ENCODE measurements at places on chromosomes 16 and 17.
A peak's percentile ranks its signal among the peaks of the same experiment; 100 is the strongest.

- no peak for DNase-seq
These were observed 11.7 kb upstream of the SLC47A2 start for GRCh38 chr17:19728084-19728495.

DNA sequence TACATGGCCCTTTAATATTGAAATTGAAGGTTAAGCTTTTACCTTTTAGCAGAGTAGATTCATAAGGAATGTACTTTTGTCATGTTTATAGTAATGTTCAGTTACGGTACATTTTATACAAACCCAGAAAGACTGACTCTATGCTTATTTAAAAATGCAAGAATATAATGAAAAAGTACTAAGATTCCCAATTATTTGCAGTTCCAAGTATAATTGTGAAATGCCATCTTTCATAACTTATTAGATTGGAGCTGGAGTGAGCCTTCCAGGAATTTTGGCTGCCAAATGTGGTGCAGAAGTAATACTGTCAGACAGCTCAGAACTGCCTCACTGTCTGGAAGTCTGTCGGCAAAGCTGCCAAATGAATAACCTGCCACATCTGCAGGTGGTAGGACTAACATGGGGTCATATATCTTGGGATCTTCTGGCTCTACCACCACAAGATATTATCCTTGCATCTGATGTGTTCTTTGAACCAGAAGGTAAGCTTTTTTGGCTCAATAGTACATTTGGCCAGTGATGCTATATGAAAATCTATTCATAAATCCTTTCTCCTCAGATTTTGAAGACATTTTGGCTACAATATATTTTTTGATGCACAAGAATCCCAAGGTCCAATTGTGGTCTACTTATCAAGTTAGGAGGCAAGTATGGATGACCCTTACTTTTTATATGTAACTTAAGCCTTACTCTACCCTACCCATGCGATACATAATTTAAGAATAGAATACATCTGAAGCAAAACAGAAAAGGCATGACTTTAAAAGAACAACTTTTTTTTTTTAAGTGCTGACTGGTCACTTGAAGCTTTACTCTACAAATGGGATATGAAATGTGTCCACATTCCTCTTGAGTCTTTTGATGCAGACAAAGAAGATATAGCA, 4.2 kb downstream of the SRSF2 start:
- no peak for DNase-seq

DNA sequence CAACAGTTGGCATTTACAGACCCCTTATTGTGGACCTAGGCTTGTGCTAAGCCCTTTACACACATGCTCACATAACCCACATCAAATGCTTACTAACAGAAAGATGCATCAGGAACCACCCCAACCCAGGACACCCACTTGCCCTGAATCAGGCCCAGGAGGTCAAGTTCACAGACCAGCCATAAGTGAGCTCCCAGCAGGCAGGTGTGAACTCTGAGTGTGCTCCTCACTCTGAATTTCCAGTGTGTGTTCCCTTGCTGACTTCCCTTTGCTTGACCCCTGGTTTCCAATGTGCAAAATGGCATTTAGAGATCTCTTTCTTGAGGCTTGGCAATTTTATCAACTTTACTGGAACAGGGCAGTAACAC, 87.0 kb downstream of the BMERB1 start:
- DNase-seq = no peak

GRCh38 chr17:21297597-21297996, 13.1 kb downstream of the MAP2K3 start:
- no peak for DNase-seq

- DNase-seq = peak; percentile 20
These were observed 82.0 kb upstream of the PLCG2 start for GRCh38 chr16:81696961-81697615.

- no peak for DNase-seq
These were observed 105.5 kb downstream of the TNFRSF13B start for GRCh38 chr17:16866436-16866835.

DNA sequence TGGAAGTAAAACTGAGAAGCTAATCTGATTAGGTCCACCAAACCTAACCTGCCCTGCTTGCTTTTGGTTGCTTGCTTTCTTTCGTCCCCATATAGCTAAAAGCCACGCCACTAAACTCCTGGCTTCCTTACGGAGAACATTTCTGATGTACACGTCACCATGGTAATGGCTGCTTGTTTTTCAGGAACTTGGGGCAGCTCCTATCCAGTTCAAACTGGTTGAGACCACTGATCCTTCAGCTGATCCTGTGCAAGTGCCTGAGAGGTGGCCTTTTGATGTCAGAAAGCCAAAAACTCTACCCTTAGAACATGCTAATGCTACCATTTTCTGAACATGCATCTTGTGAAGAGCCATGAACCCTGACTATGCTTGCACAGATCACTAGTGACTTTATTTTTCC, 14.4 kb upstream of the DHRS7C start:
- DNase-seq = no peak

DNA sequence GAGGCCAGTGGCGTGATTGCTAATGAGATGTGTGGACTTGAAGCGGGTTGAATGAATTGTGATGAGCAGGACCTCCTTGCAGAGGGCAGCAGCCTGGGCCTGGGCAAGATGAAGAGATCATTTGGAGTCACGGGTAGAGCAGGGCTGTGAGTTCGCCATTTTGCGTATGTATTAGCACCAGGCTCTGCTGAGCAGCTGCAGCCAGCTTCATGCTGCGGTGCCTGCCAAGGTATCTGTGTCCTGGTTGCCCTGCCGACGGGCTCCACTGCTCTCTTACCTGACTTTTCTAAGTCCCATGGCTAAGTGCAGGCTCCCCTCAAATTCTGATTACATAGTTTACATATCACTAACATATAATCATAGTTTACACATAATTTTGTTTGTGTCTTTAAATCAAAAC, 295.7 kb downstream of the SNX29 start:
- no peak for DNase-seq

DNA sequence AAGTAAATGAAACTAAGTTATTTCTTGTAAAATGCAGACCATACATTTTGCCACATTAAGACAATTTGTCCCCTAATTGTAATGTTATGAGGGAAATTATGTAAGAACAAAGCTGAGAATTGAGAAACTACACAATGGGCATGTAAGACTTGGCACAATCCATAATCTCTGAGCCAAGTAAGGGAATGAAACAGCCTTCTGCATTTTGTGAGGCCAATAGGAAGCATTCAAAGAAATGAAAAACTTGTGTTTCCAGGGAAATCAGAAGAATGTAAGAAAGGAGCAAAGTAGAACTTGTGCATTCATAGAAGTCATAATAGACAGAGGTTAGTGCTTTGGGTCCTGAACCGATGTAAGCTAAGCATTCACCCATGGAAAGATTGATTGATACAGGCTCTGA, 1.8 kb downstream of the KRTAP9-4 start:
- DNase-seq = no peak

GRCh38 chr16:3538222-3538621, 37.4 kb downstream of the CLUAP1 start:
- DNase-seq = no peak

Data from stimulated activated CD8-positive, alpha-beta memory T cell treated with anti-CD3 and anti-CD28 coated beads, Interleukin-12 subunit alpha, Interleukin-12 subunit beta, amount 100 ng/mL, for 1 hour (primary cell).